ENCODE measurements at places on chromosomes 5 and 9. TPM values are rescaled to one million over a fixed set of nuclear protein-coding genes. Genes with fewer than 3 reads are reported as not detected.

The KCNIP1 gene
- 20.0 TPM for total RNA-seq

The NOXA1 gene
- 5.3 TPM for total RNA-seq

The PCDHGA7 gene
- 2.8 TPM for total RNA-seq

The RNF183 gene
- not detected for total RNA-seq

The AGXT2 gene
- not detected for total RNA-seq

The TMEM252 gene
- 0.85 TPM for total RNA-seq

The SET gene
- 214 TPM for total RNA-seq

The ZNF366 gene
- total RNA-seq, result 8.1 TPM

The NR5A1 gene
- total RNA-seq, result 321 TPM

The NAIP gene
- 294 TPM for total RNA-seq

The GFI1B gene
- 3.8 TPM for total RNA-seq

The KCNV2 gene
- total RNA-seq, result not detected

The SH3TC2 gene
- 2.2 TPM for total RNA-seq

The IGIP gene
- total RNA-seq, result 12.8 TPM

The CARD9 gene
- 25.5 TPM for total RNA-seq

The CDH18 gene
- total RNA-seq, result not detected

The BARHL1 gene
- not detected for total RNA-seq

The FAT2 gene
- total RNA-seq, result 0.13 TPM

The CDKN2B-AS1 gene
- total RNA-seq, result 5.4 TPM

All from spleen (tissue), 13 donors.